ENCODE measurements at places on chromosomes 6 and 20. TPM values are rescaled to one million over a fixed set of nuclear protein-coding genes. Genes with fewer than 3 reads are reported as not detected.

Gene TMC2
- not detected for total RNA-seq

Gene ESR1
- total RNA-seq, result not detected

Gene MEP1A
- total RNA-seq, result not detected

Gene NKX2-4
- total RNA-seq, result not detected

Gene UNC5CL
- total RNA-seq, result 0.33 TPM

Gene KIF25
- 0.07 TPM for total RNA-seq

Gene PCSK2
- not detected for total RNA-seq

Gene ARFGEF3
- total RNA-seq, result 0.70 TPM

Gene FKBP5
- total RNA-seq, result 10.6 TPM
